ENCODE measurements at places on chromosomes 16 and 17. TPM values are rescaled to one million over a fixed set of nuclear protein-coding genes. Genes with fewer than 3 reads are reported as not detected.

Gene IRX5
- 1.7 TPM for total RNA-seq

Gene MT1H
- total RNA-seq = not detected

Gene TOP2A
- total RNA-seq = 3.8 TPM

Gene B4GALNT2
- not detected for total RNA-seq

Gene MYLK3
- 319 TPM for total RNA-seq

Gene ARHGDIG
- 11.3 TPM for total RNA-seq

Gene PLCD3
- total RNA-seq = 164 TPM

Gene CACNG3
- not detected for total RNA-seq

Gene P2RX5
- 7.8 TPM for total RNA-seq

Gene NAT9
- total RNA-seq = 21.7 TPM

Gene CARD14
- not detected for total RNA-seq

Gene DLX3
- total RNA-seq = 0.14 TPM

Gene TM4SF5
- total RNA-seq = not detected

Gene PIRT
- 0.11 TPM for total RNA-seq

Gene B3GNT9
- 19.8 TPM for total RNA-seq

Gene SEZ6
- not detected for total RNA-seq

Gene CRISPLD2
- 26.3 TPM for total RNA-seq

Gene MARCHF10
- total RNA-seq = not detected

Gene PTGES3L
- 35.8 TPM for total RNA-seq

Gene PYY
- not detected for total RNA-seq

Data from right cardiac atrium (tissue), 5 donors.